Lower lobe of right lung (tissue), 2 donors: ENCODE measurements at places on chromosomes 1 and 21. TPM values are rescaled to one million over a fixed set of nuclear protein-coding genes. Genes with fewer than 3 reads are reported as not detected.

TSPAN1 gene
- 68.9 TPM for total RNA-seq

ATP5PF gene
- 75.8 TPM for total RNA-seq

LINGO4 gene
- total RNA-seq: 0.50 TPM

DENND2D gene
- 113 TPM for total RNA-seq

DNA sequence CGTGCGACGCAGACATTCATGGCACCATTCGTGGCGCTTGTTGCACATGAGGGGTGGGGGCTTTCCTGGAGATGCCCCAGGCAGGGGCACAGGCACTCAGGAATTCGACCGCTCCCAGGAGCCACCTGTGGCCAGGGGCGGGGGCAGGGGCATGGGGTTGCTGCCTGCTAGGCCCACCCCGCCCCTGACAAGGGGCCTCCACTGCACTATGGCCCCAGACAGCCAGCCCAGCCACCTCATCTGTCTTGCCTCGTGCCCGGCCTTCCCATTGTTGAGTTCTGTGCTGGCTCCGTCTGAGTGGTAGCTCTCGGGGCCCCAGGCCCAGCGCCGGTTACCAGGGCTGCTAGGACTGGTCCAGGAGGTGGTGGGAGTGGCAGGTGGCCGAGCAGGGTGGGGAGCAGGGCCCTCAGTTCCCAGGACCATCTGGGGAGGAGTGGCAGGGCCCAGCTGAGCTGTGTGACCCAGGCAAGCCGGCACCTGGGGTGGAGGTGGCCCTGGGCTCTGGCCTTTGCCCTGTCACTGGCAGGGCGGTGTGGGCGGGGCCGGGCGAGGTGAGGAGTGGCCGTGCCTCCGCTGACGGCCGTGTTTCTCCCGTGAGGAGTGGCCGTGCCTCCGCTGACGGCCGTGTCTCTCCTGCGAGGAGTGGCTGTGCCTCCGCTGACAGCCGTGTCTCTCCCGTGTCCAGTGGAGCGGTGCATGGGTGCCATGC is 1.9 kb downstream of the PLCH2 start:
- peaks cover 5% of the 10 kb centered on the region for H3K27me3 ChIP-seq
- no peak overlapping the region for H3K4me3 ChIP-seq
- H3K36me3 ChIP-seq: no peaks in the 10 kb centered on the region
- H3K27ac ChIP-seq: no peak overlapping the region
- no peak for DNase-seq
- no peaks in the 10 kb centered on the region for H3K4me1 ChIP-seq

- H3K27ac ChIP-seq: no peak overlapping the region
- no peak overlapping the region for H3K4me3 ChIP-seq
- no peaks in the 10 kb centered on the region for H3K27me3 ChIP-seq
Observed at GRCh38 chr1:116232989-116233514, 121.9 kb downstream of the MAB21L3 start.

DNA sequence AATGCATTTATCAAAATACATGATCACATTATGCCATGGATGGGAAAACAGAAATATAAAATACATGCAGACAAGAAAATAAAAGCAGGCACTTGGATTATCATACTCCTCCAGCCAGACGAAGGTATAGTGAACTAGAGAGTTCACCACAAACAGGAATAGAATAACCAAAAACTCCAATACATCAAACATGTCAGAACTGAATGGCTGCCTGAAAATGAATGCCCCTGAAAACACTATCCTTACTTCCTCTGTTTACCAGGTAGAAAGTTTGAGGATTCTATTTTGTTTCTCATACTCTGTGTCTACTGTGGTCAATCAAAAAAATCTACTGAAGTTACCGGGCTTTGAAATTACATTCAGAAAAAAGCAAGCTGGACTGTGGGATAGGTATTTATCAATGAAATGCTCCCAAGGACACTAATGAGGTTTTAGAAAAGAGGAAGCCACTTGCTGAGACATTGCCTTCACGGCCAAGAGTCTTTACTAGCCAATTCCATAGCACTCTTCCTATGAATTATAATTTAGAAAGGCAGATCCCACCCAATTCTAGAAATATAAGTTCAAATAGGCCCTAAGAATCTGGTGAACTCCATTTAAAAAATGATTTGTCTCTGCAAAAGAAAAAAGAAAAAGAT is 197.7 kb downstream of the SMYD3 start:
- no peak for DNase-seq
- no peaks in the 10 kb centered on the region for H3K36me3 ChIP-seq
- H3K4me3 ChIP-seq: no peak overlapping the region
- H3K27me3 ChIP-seq: no peaks in the 10 kb centered on the region

GRCh38 chr1:76239470-76239918 is 164.9 kb downstream of the ST6GALNAC3 start:
- H3K36me3 ChIP-seq: no peaks in the 10 kb centered on the region
- no peak for DNase-seq
- no peaks in the 10 kb centered on the region for H3K27me3 ChIP-seq
- no peaks in the 10 kb centered on the region for H3K4me1 ChIP-seq
- H3K4me3 ChIP-seq: no peak overlapping the region
- no peak overlapping the region for H3K27ac ChIP-seq
